Right lobe of liver (tissue), 6 donors: ENCODE measurements at places on chromosomes 5 and 9. TPM values are rescaled to one million over a fixed set of nuclear protein-coding genes. Genes with fewer than 3 reads are reported as not detected.

The RNF180 gene
- total RNA-seq = 5.9 TPM

The PCDHGA5 gene
- 0.48 TPM for total RNA-seq

The RLN1 gene
- not detected for total RNA-seq

GRCh38 chr5:14777187-14777586, 94.4 kb downstream of the ANKH start:
- no peak for DNase-seq

DNA sequence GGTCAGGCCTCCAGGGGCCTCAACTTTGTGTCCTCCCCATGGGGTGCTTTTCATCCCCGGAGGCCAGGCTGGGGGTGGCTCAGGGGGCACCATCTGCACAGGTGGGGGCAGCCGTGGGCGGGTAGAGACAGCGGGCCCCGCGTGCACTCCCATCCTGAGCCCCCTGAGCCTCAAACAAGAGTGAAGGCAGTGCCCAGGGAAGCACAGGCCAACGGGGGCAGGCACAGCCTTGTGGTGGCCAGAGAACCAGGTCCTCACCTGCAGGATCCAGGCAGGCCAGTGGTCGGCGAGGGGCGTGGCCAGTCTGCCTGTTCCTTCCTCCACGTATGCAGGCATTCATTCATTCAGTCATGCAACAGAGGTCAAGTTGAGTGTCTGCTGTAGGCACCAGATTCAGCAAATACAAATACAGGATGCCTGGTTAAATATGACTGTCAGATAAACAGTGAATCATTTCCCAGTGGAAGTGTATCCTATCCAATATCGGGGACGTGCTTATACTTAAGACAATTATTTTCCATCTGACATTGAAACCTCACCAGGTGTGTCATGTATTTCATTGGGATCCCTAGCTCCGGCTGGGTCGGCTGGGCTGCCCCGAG, 22.3 kb downstream of the KCNT1 start:
- no peak for DNase-seq

DNA sequence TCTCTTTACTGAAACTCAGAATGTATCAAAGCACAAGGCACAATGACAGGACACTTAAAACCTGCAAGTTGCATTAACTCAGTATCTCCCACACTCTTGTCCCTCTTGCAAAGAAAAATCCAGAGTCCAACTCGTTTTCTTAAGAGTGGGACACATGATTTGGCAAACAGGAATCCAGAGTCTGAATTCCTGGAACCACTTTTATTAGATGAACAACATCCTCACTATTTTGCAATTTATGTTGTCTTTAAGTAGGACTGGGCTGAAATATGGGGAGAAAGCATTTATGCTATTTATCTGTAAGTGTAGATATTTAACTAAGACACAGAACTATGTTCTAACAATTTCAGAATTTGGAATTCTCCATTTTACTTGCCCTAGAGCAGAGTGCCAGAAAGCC, 69.1 kb downstream of the ABCA1 start:
- DNase-seq = no peak

GRCh38 chr5:8050616-8051175, 181.7 kb downstream of the MTRR start:
- DNase-seq = no peak

- no peak for DNase-seq
Observed at GRCh38 chr5:140795259-140795641, 598 bp downstream of the PCDHA2 start.

- DNase-seq = no peak
Observed at GRCh38 chr5:173741087-173741486, 124.6 kb upstream of the BOD1 start.

- no peak for DNase-seq
Observed at GRCh38 chr9:112858625-112859147, 32.0 kb downstream of the SLC46A2 start.
